ENCODE measurements at places on chromosomes 16 and 17. TPM values are rescaled to one million over a fixed set of nuclear protein-coding genes. Genes with fewer than 3 reads are reported as not detected.

Gene ARHGDIG
- 6.1 TPM for polyA plus RNA-seq

Gene PLEKHM1
- 12.4 TPM for polyA plus RNA-seq

Gene LIG3
- 38.5 TPM for polyA plus RNA-seq

Gene GPR142
- not detected for polyA plus RNA-seq

Gene SECTM1
- 1.4 TPM for polyA plus RNA-seq

DNA sequence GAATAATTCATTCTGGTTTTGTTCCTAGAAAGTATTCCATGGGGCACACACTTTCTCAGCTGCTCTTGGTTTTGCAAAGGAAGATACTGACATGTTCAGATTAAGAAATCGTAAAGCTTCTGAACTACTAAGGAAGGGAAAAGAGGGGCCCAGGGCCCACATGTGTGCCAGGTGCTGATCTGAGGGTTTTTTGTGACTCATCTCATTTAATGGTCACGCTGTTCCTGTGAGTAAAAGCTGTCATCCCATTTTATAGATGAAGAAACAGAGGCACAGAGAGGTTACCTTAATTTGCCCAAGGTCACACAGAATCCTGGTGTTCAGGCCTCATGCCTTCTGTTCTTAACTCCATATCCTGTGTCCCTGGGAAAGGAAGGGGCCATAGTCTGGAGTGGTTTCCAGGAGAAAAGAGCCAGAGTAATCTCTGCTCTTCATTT is 113.2 kb downstream of the MSI2 start:
- DNase-seq, result no peak

DNA sequence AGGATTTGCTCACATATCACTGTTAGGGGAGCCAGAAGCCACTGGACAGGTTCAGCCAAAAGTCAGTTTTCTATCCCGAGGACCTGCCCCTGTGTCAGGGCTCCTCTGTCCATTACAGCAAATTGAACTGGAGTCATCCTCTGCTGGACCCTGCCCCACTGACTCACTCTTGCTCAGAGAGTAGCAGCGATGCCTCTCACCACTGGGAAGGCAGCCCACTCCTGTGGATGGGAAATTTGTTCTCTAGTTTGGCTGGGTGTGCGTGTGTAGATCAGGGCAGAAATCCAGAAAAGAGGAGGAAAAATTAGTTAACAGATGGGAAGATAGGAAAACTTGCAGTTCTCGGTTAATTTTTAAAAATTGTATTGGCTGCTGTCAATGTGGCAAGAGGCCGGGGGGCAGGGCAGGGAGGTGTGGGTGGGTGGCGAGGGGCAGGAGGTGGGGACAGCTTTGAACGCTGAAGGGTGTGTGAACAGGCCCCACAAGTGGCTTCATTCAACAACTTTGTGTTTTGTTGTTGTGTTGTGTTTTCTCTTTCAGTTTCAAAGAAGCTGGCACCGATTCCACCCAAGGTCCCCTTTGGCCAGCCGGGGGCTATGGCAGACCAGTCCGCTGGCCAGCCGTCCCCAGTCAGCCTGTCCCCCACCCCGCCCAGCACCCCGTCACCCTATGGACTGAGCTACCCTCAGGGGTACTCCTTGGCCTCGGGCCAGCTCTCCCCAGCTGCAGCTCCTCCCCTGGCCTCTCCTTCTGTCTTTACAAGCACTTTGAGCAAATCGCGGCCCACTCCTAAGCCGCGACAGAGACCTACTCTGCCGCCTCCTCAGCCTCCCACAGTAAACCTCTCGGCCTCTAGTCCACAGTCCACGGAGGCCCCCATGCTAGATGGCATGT is 33.6 kb downstream of the ELAC2 start:
- DNase-seq, result no peak

DNA sequence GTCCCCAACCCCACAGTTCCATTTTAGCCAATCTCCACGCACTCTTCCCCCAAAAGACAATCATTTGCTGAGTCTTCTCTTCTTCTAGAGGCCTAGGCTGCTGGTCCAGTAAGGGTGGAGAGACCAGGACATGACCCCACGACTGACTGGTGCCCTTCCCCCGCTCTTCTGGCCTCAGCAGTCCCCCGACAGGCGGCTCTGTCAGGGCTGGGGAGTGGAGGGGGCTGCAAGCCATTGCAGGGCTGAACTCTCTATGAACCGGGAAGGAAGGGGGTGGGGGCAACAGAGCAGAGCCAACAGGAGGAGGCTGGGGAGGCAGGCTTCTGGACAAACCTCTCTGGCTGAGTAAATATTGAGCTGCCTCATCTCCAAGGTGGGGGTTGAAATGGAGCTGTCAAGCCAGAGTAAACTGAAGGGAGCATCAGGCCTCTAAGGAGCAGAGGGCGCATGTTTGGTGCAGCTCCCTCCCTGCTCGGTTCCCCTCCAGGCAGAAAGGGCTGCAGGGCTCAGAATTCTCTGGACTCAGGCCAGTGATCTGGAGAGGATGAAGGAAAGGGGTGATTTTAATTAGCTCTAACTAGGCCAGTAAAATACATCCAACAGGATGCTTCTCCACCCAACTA is 8.7 kb downstream of the HOXB1 start:
- peak; percentile 74 for DNase-seq

- DNase-seq, result no peak
These were observed 5.3 kb downstream of the NTHL1 start for GRCh38 chr16:2042171-2042985.

DNA sequence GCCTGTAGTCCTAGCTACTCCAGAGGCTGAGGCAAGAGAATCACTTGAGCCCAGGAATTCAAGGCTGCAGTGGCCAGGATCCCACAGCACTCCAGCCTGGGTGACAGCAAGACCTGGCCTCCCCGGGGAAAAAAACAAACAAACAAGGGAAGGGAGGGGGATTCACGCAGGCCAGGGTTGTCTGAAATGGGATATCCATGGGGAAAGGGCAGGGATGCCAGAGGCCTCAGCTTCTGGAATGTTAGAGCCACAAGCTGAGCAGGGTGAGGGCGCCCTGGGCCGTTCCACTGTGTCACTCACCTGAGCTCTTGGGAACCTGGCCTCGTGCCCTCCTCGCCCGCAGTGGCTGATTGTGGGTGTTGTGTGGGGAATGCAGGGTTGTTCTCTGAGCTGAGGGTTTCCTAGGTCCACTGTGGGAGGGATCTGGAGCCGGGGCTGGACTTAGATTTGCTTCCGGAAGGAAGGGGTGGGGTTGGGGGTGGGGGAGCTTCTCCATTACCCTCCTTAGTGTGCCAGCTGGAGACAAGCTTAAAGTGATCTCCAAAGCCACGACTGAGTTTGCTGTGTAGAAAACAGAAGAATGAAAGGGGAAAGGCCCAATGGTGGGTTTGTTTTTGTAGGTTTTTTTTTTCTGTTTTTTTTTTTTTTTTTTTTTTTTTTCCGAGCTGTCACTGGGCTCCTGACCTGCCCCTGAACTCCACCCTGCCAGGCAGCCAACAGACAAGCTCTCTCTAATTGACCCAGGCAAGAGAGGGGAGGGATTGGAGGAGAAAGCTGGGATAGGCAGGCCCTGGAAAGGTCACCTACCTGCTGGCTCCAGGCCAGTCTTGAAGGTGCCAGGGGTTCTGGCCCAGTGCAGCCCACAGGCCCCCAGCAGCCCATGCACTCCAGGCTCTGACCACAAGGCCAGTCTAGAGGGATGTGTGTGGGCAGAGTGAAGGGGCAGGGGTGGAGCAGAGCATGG is at the start of gene SULT1A1:
SULT1A1 (minus strand) TSS at position 414 of the 964 bp plus-strand sequence. CDS start 1,189 bp downstream, outside the sequence.
- DNase-seq, result no peak

DNA sequence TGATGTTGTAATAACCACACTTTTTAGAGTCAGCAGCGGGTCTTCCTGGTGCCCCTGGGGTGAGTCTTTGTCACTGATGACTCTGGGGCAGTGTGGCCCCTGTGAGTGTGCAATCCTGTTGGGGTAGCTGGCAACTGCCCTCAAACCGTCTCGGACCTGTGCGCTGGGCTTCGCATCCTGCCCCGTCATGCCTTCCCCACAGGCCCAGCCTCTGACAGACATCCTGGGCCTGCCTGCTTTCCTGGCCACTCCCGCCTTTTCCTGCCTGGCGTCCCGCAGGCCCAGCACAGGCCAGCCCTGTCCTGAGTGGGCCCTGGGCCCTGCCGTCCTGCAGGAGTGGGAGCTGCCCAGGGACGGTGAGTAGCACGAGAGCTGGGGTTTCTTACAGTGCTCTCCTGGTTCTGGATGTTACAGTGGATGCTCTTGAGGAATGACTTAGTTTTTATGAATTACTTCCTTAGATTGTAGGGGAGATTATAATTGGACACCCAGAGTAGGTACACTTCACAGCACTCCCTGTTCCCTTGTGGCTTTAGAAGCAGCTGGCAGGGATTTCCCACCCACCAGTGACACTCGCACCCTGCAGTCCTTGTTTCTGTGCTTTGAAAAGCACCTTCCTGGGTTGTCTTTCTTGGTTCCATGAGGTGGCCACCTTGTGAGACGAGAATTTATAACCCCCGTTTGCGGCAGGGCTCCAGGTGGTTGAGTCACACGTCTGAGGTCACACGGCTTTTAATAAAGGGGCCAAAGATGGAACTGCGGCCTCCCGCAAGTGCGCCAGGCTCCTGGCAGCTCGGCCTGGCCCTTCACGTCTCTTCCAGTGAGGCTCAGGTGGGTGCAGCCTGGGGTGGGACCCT is 50.0 kb upstream of the CAPN15 start:
- no peak for DNase-seq

DNA sequence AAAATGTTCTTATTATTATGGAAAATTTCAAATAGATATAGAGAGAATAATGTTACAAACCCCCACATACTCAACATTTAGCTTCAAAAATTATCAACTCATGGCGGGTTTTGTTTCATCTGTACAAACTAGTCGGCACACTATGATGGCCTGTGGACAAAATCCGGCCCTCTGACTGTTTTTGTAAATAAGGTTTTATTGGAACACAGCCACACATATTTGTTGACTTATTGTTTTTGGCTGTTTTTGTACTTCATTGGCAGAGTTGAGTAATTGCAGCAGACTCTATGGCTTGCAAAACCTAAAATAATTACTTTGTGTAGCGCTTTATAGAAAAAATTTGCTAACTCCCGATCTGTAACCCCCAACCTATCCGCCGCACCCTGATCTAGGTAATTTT is 41.4 kb upstream of the CLEC18A start:
- no peak for DNase-seq

GRCh38 chr17:58632324-58633314 is 59.2 kb downstream of the TEX14 start:
- DNase-seq, result no peak

- no peak for DNase-seq
These were observed 161.4 kb downstream of the SDK2 start for GRCh38 chr17:73482894-73483293.

DNA sequence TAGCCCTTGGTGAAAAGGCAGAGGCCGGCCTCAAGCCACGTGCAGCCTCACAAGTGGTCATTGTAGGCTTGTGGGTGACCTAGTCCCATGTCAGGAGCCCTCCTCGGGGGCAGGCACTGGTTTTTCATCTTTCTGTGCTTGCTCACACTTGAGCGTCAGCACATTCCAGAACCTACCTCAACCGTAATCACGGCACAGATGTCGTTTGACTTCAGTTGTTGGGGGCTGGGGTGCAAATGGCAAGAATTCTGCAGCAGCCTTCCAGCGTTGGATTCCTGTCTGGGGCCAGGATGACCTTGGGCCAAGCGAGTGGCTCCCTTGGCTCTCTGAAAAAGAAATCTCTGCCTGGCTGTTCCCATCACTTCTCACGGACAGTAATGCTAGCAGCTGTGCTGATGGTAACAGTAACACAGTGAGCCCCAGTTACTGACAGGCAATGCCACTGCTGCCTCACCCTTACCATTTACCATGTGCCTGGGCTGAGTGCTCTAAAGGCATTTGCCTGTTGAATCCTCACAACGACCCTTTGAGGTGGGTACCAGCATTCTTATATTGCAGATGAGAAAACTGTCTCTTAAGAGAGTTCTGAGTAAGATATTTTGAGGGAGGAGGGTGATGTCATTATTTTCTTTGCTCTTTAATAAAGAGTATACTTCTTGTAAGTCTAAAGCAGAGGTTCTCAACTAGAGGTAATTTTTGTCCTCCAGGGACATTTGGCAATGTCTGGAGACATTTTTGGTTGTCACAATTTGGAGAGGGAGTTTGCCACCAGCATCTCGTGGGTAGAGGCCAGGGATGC is 46.5 kb downstream of the KSR1 start:
- no peak for DNase-seq

- peak; percentile 65 for DNase-seq
These were observed 9.0 kb downstream of the SLC5A10 start for GRCh38 chr17:18960803-18961511.

- no peak for DNase-seq
These were observed 1.6 kb downstream of the PYCARD start for GRCh38 chr16:31200821-31201568.

DNA sequence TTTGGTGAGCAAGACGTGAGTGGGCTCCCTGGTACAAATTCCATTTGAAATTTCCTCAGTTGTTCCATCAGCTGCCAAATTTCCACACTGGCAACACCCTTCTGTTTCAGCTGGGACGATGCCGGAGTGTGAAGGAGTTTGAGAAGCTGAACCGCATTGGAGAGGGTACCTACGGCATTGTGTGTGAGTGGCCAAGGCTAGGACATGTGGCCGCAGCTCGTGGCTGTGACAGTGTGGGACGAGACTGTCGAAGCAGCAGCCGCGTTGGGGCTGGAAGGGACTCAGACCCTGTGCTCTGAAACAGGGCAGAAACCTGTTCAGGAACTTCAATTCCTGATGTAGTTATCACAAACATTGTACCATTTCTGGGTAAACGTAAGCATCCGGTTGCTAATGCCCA is 2.7 kb downstream of the CDK10 start:
- no peak for DNase-seq

DNA sequence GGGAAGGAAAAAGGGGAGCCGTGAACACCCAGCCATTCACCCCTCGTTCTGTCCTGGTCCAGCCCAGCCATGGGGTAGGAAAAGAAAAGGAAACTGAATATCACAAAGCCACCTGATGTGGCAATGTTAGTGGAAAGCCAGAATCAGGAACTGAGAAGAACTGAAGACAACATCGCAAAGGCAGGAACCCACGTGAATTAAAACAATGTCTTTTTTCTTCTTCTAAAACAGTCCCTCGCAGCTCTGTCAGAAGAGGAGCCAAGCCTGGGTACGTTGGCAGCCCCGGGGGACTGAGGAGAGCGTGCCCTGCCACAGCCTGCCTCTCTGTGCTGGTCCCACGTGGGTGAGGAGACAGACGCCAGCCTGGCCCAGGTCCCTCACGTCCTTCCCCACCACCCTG is 55.0 kb downstream of the ZNF423 start:
- DNase-seq, result no peak

- DNase-seq, result no peak
These were observed 127.8 kb downstream of the CPPED1 start for GRCh38 chr16:12675852-12676251.

DNA sequence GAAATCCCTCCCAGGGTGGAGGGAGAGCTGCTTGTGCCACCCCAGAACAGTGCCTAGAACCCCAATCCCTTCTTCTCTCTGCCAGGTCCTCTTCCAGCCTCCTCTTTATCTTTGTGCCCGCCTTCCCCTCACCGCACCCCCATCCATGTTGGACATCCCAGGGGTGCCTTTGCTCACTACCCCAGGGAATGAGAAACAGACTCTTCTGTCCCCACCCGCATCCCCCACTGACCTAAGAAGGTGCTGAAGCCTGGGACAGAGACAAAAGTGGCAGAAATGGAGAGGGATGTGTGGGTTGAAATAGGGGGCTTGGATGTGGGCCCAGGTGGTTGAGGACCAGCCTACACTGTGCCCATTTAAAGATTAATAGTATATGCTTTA is 17.0 kb downstream of the ALOX15B start:
- DNase-seq, result no peak

- no peak for DNase-seq
These were observed 20.4 kb downstream of the TRIM16 start for GRCh38 chr17:15663691-15664090.

All from renal cortex interstitium (tissue), 15 donors.